ENCODE measurements at places on chromosomes 5 and 9.

GRCh38 chr5:109416882-109417281, 7.1 kb upstream of the PJA2 start:
- DNase-seq: no peak

GRCh38 chr5:125549322-125549911, 803.0 kb upstream of the ZNF608 start:
- no peak for DNase-seq

DNA sequence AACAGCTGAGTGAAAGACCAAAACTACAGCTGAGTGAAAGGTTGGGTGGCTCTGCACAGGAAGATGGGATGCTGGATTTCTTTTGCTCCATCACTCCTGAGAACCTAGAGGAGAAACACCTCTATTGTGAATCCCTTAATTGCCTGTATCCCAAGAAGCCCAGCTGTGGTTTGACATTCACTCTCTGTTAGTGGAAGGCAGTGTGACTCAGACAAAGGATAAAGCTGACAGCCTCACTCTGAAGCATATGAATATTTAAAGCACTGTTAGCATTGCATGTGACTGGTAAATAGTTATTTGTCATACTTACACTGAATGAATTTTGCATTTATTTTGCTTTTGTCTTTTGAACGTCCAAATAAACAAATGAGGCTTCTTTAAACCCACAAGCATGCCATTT, 367.1 kb upstream of the RIOK2 start:
- no peak for DNase-seq

DNA sequence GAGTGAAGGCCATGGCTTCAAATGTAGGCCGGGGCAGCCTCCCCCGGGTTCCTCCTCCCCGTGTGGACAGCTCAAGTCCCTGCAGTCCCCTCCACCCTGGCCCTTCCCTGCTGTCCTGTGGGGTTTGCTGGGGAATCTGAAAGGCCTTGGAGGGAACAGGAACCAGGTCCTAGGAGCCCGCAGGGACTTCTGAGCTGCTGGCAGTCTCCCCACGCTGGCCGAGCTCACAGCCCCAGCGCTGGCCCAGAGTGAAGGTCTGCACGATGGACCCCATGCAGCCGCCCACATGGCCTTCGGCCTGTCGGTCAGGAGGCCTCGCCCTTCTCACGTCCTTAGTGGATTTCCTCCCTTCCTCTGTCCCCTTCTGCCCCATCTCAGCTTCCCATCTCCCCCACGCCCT, 25.7 kb upstream of the NOTCH1 start:
- DNase-seq: no peak

DNA sequence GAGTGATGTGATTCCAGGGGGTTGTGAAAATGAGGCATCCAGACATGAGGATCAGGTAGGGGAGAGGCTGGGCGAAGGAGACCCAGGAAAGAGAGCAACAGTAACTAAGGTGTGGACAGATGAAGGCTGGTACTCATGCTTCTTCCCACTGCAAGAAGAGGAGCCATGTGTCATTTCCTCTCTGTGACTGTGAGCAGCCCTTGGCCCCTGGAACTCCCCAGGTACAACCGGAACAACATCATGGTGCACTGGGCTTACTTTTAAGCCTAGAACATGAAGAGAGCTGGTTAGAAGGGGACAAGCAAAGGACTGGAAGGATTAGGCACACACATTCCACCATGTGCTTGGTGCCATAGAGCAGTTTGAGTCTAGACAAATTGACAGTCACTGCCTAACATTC, 10.9 kb upstream of the IL12B start:
- no peak for DNase-seq

DNA sequence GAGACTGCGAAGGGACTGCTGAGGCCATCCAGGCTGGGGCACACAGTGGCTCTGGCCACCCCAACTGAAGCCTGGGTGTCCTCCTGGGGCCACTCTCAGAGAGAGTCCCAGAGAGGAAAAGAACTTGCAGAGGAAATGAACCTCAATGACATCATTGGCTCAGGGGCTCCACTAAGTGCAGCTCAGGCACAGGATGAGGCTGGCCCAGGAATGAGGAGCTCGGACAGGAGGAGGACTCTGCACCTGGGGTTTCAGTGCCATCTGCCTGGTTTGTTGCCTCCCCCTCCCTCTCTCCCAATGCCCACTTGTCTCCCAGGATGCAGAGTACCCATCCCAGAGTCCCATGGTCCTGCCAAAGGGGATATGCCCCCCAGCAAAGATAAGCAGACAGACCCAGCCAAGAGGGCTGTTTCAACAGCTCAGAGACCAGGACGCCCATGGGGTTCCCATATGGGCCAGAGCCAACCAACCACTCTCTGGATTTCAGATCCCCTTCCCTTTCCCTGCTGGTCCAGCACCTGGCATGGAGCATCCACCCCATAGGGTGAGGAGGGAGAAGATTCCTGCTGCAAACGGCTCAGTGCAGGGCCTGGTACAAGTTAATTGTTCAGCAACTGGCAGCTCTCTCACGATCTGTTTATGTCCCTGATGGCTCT, 26.9 kb upstream of the OLFM1 start:
- DNase-seq: no peak

GRCh38 chr5:107121793-107122519, 548.8 kb downstream of the EFNA5 start:
- no peak for DNase-seq

GRCh38 chr5:72633649-72634048, 126.4 kb upstream of the ZNF366 start:
- no peak for DNase-seq

DNA sequence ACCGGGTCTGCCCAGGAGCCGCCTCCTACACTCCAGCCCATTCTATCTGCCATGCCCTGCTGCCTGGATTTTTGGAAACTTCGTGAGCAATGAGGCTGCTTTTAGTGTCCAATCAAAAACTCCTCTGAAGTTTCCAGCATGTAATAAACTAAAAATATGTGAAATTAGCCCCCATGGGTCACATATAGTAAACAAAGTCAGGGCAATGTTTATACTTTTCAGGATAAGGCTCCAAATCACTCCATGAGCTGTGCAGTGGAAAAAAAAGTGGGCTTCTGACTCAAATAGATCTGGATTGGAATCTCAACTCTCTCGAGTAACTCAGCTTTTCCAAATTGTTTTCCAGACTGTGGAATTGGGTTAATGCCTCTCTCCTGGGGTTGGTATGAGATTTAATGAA, 68.2 kb downstream of the PIK3R1 start:
- no peak for DNase-seq

DNA sequence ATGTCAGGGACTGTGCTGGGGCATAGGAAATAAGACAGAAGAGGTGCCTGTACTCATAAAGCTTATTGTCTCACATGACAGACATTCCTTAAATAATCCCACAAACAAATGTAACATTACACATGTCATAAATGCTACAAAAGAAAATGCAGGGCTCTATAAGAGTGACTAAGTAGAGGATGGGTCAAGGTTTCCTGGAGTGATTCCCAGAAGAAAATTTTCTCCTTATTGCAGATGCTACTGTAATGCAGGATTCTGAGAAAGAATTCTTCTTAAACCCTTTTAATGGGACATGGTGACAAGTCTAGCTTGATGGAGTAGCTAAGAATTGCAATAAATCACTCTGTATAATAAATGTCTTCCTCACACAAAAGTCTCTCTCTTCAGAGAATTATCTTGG, 55.7 kb downstream of the SH3TC2 start:
- no peak for DNase-seq

GRCh38 chr5:150137168-150137957, 18.3 kb downstream of the PDGFRB start:
- no peak for DNase-seq

GRCh38 chr9:136100700-136101614, 5.9 kb upstream of the NACC2 start:
- DNase-seq: no peak

- DNase-seq: no peak
Measured at GRCh38 chr9:6171667-6172066, 43.9 kb upstream of the IL33 start.

GRCh38 chr5:83767409-83767992, 46.8 kb upstream of the HAPLN1 start:
- DNase-seq: no peak

- DNase-seq: no peak
Measured at GRCh38 chr5:141692919-141693725, 11.1 kb upstream of the ARAP3 start.

GRCh38 chr5:173733831-173734501, 117.5 kb upstream of the BOD1 start:
- DNase-seq: no peak

- no peak for DNase-seq
Measured at GRCh38 chr5:79546782-79547428, 33.0 kb upstream of the HOMER1 start.

DNA sequence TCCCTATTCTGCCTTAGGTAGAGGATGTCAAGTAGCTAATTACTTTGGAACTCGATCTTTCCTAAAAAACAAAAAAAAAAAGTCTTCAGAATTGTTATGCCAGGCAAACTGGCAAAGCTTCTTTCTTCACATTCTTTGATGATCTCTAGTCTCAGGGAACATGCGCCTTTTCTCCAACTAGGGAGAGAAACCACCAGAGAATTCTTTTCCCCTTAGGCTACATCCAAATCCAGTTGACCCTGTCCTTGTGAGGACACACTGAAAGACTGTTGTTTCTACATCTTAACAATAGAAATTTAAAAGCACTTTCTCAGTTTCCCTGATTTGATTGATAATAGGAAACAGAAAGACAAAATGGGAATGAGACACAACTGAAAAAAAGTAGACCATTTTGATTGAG, 94.7 kb upstream of the ITGA2 start:
- no peak for DNase-seq

DNA sequence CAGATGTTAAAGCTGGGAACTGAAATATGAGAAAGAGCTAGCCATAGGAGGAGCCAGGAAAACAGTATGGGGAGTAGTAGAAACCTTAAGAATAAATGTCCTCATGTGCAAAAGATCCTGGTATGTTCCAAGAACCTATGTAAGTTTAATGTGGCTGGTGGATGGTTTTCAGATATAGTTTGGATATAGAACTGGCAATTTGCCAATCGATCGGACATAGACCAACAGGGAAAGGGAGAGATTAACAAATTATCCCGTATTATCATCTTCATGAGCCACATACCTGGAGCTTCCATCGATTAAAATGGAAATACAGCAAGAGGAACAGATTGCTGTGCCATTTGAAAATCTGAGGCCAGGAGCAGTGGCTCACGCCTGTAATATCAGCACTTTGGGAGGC, 388.7 kb downstream of the PRELID2 start:
- no peak for DNase-seq

- DNase-seq: no peak
Measured at GRCh38 chr9:72312386-72312987, 52.5 kb downstream of the ZFAND5 start.

DNA sequence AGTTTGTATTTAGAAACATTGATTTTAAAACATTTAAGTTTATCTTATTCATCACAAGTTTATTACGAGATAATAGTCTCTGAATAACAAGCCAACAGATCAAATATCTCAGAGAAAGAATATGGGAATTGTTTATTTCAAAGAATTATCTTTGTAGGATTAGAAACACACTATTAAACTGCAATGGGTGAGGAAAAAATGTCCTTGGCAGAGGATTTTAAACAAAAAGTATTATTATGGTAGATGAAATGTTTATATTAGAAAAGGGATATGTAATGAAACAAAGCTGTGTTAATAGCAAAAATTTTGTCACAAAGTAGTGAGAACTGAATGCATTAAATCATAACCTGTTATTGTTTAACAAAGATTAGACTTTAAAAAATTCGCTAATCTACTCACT, 1382.9 kb upstream of the DMAC1 start:
- no peak for DNase-seq

- no peak for DNase-seq
Measured at GRCh38 chr5:111070272-111071134, 1.0 kb upstream of the TSLP start.

DNA sequence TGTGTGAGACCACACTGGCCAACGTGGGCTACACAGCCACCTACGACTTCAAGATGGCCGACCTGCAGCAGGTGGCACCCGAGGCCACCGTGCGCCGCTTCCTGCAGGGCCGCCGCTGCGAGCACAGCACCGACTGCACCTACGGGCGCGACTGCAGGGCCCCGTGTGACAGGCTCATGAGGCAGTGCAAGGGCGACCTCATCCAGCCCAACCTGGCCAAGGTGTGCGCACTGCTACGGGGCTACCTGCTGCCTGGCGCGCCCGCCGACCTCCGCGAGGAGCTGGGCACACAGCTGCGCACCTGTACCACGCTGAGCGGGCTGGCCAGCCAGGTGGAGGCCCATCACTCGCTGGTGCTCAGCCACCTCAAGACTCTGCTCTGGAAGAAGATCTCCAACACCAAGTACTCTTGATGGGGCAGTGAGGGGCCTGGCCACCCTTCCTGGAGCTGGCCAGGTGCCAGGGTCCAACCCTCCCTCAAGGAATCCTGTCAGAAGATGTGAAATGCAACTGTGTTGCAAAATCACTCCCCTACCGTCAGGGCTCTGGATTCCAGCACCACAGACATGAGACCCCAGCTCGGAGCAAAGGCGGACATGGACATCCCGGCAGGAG, 11.1 kb downstream of the DIPK1B start:
- no peak for DNase-seq

GRCh38 chr9:86749894-86750255, 197.4 kb downstream of the GAS1 start:
- DNase-seq: no peak

DNA sequence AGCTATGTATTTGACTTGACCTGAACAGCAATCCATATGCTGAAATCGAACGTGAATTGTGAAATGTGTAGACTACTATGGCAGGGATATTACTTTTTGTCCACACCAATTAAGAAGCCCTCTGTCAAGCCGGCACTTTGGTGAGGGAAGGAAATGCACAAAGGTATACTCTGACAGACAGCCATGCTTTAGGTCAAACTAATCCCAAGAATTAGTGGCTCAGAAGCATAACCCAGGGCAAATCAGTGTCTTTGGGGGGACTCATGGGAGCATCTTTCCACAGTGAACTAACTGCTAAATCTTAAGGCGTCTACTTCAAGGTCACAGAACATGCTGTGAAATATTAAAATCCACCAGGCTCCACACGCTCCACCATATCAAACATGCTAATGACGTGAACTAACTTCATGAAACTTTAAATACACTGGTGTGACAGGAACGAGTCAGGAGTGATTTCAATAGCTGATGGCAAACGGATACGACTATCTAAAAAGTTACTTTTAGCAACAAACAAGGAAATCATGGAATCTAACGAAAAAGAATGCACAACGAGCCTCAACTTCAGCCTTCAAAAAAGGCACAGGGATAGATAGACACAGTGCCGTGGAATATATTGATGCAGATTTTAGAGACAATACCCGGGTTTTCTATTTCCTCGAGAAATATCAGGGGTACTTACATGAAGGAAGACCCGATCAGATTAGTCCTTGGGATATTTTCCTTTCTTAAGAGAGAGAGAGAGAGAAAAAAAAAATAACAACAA, 527 bp downstream of the MEF2C start:
- DNase-seq: no peak

Data from NCI-H1048 (cell line).